Immature natural killer cell (primary cell): ENCODE measurements at places on chromosomes 1 and 21. TPM values are rescaled to one million over a fixed set of nuclear protein-coding genes. Genes with fewer than 3 reads are reported as not detected.
A peak's percentile ranks its signal among the peaks of the same experiment; 100 is the strongest.

GRCh38 chr1:206687915-206688442, 3.3 kb downstream of the MAPKAPK2 start:
- H3K27ac ChIP-seq: peak overlapping the region; percentile 99
- H3K36me3 ChIP-seq: peaks cover 3% of the 10 kb centered on the region
- peaks cover 77% of the 10 kb centered on the region for H3K4me1 ChIP-seq
- peaks cover 17% of the 10 kb centered on the region for H3K27me3 ChIP-seq
- H3K4me3 ChIP-seq: peak overlapping the region; percentile 15
- DNase-seq: no peak

The E2F2 gene
- 1.3 TPM for polyA plus RNA-seq

GRCh38 chr1:42017259-42017658, 98.5 kb upstream of the HIVEP3 start:
- no peak for DNase-seq
- no peak overlapping the region for H3K27ac ChIP-seq
- peaks cover 51% of the 10 kb centered on the region for H3K4me1 ChIP-seq

DNA sequence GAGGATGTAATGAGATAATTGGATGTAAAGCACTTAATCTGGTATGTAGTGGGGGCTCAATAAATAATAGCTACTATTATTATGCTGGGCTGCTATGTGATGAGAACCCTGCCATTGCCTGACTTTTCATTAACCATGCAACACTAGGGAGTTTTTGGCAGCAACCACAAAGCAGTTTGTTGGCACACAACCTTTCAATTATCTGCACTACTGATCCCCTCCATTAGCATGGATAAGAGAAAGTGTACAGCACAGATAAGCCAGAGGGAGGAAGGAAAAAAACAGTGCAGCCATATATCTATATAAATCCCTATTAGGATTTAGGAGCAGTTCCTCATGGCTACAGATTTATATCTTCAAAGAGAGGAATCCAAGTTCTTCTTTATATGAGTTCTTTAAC, 498.5 kb downstream of the NUF2 start:
- no peak for DNase-seq
- no peaks in the 10 kb centered on the region for H3K27me3 ChIP-seq
- H3K4me1 ChIP-seq: no peaks in the 10 kb centered on the region
- H3K36me3 ChIP-seq: no peaks in the 10 kb centered on the region
- no peak overlapping the region for H3K4me3 ChIP-seq
- H3K27ac ChIP-seq: no peak overlapping the region

GRCh38 chr1:143680304-143680703, 291.5 kb downstream of the FAM72C start:
- H3K27me3 ChIP-seq: peaks cover 8% of the 10 kb centered on the region
- no peak overlapping the region for H3K4me3 ChIP-seq
- DNase-seq: no peak
